ENCODE measurements at places on chromosomes 5 and 9. TPM values are rescaled to one million over a fixed set of nuclear protein-coding genes. Genes with fewer than 3 reads are reported as not detected.

DNA sequence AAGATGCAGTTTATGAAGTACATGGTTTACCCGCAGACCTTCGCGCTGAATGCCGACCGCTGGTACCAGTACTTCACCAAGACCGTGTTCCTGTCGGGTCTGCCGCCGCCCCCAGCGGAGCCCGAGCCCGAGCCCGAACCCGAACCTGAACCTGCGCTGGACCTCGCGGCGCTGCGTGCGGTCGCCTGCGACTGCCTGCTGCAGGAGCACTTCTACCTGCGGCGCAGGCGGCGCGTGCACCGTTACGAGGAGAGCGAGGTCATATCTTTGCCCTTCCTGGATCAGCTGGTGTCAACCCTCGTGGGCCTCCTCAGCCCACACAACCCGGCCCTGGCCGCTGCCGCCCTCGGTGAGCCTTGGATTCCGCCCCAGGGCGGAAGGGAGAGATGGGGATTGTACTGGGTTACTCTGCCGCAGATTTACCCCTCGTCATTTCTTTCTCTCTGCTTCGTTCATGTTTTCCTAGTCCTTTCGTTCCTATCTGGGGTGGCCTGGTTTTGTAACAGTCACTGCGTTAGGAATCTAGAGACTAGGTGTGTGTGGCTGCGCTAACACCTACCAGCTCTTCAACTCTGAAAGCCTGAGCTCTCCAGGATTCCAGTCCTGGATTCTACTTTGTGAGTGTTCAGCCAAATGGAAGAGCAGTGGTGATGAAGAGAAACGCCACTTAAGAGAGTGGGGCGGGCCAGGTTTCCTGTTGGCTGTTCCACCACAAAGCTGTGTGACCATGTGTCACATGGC lies 638 bp downstream of the MRPS30 start:
- peak; percentile 34 for DNase-seq

GRCh38 chr9:128703616-128704355 lies 1.5 kb downstream of the PKN3 start:
- peak; percentile 49 for DNase-seq

DNA sequence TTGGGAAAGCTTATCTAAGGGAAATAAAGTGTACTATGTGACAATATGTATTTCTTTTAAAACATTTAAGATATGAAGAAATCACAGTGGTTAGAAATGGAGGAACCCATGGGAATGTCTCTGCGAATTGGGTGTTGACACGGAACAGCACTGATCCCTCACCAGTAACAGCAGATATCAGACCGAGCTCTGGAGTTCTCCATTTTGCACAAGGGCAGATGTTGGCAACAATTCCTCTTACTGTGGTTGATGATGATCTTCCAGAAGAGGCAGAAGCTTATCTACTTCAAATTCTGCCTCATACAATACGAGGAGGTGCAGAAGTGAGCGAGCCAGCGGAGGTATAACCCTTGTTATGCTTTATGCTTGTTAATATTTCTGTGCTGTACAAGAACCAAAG lies 69.9 kb downstream of the ADGRV1 start:
- no peak for DNase-seq

The SLC6A3 gene
- not detected for total RNA-seq

The ZNF883 gene
- 1.2 TPM for total RNA-seq

The MARCOL gene
- not detected for total RNA-seq

The PCDHA8 gene
- total RNA-seq, result not detected

Data from CD8-positive, alpha-beta memory T cell (primary cell).